ENCODE measurements at places on chromosomes 11 and 22.

DNA sequence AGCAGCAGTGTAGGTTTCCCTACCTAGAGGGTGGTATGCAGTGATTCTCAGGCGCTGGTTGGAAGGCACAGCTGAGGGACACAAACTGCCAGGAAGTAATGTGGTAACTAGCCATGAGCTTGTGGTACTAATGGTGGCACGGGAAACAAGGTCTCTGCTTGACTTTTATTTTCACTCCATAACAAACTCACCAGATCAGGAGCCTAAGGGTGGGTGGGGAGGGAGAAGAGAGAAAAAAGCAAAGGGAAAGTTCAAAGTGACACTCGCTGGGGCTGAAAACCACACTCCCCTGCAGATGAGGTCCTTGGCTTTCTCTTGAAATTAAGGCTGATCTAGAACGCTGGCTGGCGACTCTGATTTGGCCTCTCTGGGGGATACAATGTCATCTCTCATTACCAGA is 22.0 kb downstream of the TRAF6 start:
- DNase-seq = no peak

GRCh38 chr11:130850185-130850944 is 65.9 kb downstream of the SNX19 start:
- DNase-seq = no peak

- no peak for DNase-seq
Measured at GRCh38 chr11:28631148-28631547, 523.0 kb downstream of the METTL15 start.

- no peak for DNase-seq
Measured at GRCh38 chr11:47233989-47234668, 14.5 kb downstream of the ACP2 start.

DNA sequence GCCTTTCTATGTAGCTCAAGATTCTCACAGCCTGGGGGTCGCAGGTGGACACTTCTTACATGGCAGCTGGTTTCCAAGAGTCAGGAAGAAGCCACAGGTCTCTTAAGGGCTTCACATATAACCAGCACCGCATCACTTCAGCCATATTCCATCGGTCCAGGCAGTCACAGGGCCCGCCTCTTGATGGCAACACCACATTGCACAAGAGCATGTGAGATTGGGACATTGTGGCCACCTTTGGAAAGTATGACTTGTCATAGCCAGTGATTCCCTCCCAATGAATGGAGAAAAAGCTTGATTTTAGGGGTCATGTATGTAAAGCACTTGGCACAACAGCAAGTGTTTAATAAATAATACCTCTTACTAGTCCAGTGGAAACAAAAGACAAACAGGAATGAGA is 98.3 kb downstream of the NCAM1 start:
- no peak for DNase-seq

DNA sequence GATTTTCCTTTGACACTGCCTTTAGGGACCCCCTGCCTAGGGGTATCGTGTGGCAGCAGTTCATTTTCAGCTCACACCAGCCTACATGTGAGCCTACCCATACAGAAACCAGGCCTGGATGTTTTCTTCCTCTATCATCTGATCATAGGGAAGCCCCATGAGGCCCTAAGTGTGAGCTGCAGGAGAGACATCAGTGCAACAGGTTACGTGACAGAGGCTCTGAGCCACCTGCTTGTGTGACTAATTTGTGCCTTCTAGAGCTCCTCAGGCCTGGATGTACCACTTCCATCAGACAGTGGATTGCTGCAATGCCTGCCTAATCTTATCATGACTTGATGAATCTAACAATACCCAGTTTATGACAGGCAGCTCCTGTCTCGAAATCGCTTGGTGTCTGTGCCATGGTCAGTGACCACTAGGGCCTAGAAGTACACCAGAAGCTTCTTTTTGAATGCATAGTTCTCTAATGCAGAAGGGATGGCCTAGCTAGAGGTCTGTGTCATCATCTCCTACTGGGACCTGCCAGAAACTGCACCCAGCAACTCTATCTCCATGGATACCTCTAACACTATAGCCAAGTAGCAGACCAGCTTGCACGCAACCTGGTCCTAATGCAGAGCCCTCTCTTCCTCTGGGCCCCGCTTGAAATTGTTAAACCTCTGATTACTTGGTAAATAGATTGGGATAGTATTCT is 109.7 kb upstream of the CLPB start:
- no peak for DNase-seq

GRCh38 chr11:70247710-70248072 is 22.8 kb upstream of the PPFIA1 start:
- no peak for DNase-seq

DNA sequence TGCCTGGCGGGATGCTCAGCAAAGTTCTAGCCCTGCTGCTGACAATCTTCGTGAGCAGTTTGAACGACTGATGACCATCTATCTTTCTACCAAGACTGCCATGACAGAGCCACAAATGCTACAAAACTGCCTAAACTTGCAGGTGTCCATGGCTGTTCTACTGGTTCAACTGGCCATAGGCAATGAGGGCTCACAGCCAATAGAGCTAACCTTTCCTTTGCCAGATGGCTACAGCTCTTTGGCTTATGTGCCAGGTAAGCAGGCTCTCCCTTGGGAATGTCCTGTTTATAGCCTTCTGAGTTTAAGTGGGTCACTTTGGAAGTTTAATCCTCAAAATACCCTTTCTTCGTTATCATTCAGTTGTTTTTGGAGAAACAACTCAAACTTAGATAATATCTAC is 20.1 kb downstream of the UBE4A start:
- DNase-seq = no peak

GRCh38 chr11:111913031-111913861 is 712 bp downstream of the HSPB2 start:
- DNase-seq = no peak

- no peak for DNase-seq
Measured at GRCh38 chr11:93773045-93773477, 11.0 kb upstream of the MED17 start.

GRCh38 chr11:2390091-2390724 is 10.3 kb upstream of the TSSC4 start:
- DNase-seq = no peak

- DNase-seq = no peak
Measured at GRCh38 chr11:35614939-35615569, 3.2 kb upstream of the FJX1 start.

GRCh38 chr11:94669023-94669422 is 99.1 kb upstream of the AMOTL1 start:
- DNase-seq = no peak

GRCh38 chr11:70608568-70609470 is 210.5 kb downstream of the CTTN start:
- DNase-seq = no peak

DNA sequence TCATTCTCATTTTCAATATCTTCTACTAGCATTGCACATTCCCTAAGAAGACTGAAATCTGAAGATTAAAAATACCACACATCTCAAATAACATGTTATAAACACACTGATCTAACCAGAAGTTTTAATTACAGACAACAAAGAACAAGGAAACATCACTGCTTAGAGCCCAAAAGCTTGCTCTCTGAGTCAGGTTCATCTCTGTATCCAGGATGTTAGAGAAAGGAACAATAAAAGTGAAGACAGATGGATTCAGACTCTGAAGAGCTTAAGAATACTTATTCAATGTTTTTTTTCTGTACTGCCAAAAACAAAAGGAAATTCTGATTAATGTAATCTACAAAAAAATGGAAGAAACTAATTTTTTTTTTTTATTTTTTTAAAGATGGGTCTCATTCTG is 16.5 kb downstream of the RDX start:
- no peak for DNase-seq

DNA sequence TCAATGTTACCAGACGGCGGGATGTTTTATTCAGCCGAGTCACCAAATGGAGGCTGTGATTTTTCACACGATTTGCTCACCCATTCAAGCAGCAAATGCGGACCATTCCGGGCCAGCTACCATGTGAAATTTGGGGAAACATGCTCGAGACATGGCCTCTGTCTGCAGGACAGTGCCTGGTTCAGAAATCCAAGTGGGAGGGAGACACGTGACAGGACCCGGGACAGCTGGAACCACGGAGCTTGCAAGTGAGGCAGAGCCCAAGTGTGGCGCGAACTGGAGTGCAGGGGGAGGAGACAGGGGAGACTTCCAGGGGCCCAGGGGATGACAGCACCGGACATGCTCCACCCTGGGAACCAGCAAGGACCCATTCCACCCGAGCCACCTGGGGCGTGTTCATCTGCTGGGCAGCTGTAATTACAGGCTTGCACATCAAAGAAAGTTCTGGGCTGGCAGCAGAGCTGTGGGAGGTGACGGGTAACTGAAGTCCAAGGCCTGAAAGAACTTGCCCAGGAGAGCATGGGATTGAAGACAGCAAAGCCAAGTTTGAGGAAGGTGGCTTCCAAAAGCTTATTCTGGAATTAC is 16.5 kb downstream of the CERK start:
- DNase-seq = no peak

DNA sequence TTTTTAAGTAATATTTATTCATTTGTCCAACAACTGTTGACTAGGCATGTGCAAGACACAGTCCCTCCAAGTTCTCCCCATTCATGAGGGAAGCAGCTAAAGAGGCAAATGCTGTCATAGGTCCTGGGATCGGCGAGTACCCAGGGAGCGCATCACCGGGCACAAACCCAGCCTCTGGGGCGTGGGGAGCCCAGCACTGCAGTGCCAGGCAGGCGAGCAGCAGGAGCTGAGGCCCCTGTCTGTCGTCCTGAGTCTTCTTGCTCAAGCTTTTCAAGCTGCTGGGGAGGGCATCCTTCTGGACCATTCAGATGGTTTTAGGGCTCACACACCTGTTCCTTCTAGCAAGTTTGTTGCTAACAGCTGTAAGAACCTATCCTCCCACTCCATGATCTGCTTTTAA is 62.1 kb downstream of the PPFIA1 start:
- no peak for DNase-seq

DNA sequence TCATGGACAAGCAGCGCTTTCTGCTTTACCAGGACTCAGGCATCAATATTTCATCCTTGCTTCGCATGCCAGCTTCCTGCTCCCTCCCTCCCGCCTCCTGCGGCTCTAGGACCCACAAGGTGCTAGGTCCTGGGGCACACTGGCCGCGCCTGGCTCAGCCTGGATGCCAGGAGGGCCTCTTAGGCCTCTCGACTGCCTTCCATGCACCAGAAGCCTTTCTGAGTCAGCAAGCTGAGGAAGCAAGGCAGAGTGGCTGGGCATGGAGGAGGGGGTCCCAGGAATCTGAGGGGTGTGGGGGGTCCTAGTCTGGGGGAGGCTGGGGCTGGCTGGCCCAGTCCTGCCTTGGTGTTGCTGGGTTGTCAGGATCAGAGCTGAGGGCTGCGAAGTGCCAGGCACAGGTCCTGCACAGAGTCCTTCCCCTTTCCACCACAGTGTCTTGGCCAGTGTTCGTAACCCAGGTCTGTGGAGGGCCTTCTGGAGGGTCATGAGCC is 61.0 kb upstream of the THY1 start:
- no peak for DNase-seq

- DNase-seq = no peak
Measured at GRCh38 chr22:21760640-21761039, 25.0 kb upstream of the YPEL1 start.

DNA sequence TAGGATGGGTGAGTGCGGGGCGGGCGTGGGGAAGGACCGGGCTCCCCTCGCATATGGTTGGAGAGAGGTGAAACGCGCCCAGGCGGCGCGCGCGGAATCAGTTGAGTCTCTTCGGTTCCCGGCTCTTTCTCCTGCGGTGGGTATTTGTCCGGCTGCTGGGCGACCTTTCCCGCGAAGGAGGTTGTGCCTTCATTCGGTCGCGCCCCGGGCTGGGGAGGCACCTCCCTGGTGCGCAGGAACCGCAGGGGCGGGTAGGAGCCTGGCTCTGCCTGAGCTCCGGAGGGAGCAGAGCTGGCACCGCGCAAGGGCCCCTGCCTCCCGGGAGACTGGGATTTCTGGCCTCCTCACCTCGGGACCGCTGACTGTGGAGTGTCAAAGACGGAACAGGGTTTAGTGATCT is 27.5 kb downstream of the SAA4 start:
- DNase-seq = no peak

DNA sequence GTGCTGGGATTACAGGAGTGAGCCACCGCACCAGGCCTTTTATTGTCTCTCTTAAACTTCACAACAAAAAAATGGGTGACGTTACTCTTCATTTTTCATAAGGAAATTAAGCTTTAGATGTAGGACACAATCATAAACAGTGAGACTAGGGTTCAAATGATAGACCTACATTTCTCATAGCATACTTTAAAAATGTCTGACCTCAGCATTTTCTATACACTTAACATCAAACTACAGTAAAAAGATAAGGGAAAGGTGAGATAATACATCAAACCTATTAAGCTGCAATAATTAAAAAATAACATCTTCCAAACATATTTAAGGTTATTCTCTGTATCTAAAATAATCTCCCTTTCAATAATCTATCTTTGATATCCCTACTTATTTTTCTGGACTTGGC is 914.2 kb downstream of the FAM181B start:
- DNase-seq = no peak

DNA sequence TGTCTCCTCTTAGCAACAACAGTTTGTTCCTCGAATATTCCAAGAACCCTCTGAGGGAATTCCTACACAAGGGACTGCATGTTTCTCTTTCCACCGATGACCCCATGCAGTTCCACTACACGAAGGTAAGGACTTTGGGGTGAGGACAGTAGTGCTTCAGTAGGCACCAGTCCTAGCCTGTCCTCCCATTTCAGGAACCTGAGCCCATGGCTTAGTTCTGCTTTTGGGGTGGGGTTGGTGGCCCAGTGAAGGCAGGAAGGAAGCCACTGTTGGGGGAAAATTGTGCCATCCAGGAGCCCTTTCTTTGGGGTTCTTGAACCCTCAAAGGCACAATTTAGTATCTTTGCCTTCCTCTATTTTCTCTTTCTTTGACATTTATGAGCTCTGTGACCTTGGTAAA is 38.2 kb downstream of the RNF141 start:
- no peak for DNase-seq

DNA sequence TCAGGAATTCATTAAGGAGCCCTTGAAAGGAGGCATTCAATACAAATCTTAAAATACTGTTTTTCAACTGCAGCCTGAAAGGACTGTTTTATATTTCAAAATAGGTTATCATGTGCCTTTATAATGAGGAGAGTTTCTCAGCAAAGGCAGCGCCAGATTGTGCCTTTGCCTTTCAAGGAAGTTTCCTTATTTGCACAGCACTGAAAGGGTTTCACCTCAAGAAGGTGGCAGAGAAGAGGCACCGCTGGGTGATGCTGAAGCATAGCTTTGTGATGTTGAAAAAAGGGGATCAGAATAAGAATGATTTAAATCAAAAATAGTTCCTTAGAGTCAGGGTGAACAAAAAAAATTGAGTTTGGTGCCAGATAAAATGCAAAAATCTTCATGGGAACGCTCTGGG is 601.0 kb upstream of the KIRREL3 start:
- DNase-seq = no peak

GRCh38 chr11:130802567-130802966 is 113.7 kb downstream of the SNX19 start:
- DNase-seq = no peak

GRCh38 chr22:43396934-43397457 is 14.8 kb upstream of the MPPED1 start:
- no peak for DNase-seq

Data from activated CD4-positive, alpha-beta T cell treated with anti-CD3 and anti-CD28 coated beads for 48 hours (primary cell).